ENCODE measurements at places on chromosomes 11 and 22.

GRCh38 chr22:19393704-19394103 lies 37.8 kb downstream of the HIRA start:
- no peak for DNase-seq

DNA sequence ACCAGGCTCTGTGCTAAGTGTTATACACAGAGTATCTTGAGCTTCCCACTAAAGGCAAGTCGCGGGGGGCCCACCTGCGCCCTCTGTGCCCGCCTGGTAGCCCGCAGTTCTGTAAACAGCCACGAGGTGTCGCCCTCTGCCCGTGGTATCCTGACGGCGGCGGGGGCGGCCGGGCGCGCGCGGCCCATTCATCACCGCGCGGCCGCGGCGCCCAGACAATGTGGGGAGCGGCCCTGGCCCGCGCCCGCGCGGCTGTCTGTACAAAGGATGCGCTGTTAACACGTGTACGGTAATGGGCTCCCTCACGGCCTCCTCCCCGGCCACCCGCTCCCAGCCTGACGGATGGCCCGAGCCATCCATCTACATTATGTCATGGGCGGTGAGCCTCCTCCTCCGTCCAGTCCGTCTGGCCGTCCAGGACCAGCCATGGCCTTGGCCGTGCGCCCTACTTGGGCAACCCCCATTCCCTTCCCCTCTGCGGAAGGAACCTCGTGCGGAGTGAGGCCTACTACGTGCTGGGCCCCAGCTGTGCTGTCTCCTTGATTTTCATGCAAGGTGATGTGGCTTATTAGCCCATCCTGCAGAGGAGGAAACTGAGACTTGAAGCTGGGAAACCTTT lies 99.4 kb downstream of the MIAT start:
- DNase-seq = no peak

GRCh38 chr11:10622108-10622507 lies 53.6 kb upstream of the LYVE1 start:
- no peak for DNase-seq

DNA sequence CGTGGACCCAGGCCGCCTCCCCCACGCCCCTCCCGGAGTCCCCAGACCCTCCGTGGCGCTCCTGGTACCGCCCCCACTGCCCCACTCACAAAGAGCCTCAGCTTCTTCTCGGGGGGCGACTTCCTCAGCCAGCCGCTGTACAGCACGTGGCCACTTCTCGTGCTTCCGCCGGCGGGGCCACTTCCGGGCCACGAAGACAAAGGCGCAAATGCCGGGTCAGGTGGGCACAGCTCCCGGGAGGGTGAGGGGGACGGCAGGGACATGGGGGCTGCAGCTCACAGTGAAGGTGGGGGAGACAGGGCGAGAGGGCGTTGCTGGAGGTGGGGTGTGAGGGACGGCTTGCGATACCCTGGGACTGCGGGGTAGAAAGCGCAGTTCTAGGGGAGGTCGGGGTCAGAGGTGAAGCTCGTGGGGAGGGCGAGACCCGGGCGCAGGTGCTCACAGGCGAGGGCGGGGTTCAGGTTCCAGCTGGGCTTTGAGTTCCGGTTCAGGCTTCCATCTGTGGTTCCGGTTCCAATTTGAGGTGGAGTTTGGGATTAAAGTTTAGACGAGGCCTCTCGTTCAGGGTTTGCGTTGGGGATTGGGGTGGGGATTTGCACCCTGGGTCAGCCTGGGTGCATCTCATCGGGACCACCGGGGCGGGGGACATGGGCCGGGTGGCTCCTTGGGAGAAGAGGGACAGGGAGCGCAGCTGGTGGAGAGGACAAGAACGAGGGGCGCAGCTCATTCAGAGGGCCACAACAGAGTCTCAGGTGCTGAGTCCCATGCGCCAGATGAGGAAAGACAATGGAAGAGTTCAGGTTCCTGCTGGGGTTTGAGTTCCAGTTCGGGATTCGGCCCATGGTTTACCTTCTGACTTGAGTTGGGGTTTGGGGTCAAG lies at the start of gene GAB4:
TSS of gene GAB4 (minus strand) at position 371 of the 880 bp plus-strand sequence. CDS start at position 263, 108 bp downstream.
- DNase-seq = no peak

GRCh38 chr11:67644042-67644441 lies 4.5 kb upstream of the TBX10 start:
- no peak for DNase-seq

- no peak for DNase-seq
Measured at GRCh38 chr22:44755417-44755816, 3.0 kb downstream of the ARHGAP8 start.

DNA sequence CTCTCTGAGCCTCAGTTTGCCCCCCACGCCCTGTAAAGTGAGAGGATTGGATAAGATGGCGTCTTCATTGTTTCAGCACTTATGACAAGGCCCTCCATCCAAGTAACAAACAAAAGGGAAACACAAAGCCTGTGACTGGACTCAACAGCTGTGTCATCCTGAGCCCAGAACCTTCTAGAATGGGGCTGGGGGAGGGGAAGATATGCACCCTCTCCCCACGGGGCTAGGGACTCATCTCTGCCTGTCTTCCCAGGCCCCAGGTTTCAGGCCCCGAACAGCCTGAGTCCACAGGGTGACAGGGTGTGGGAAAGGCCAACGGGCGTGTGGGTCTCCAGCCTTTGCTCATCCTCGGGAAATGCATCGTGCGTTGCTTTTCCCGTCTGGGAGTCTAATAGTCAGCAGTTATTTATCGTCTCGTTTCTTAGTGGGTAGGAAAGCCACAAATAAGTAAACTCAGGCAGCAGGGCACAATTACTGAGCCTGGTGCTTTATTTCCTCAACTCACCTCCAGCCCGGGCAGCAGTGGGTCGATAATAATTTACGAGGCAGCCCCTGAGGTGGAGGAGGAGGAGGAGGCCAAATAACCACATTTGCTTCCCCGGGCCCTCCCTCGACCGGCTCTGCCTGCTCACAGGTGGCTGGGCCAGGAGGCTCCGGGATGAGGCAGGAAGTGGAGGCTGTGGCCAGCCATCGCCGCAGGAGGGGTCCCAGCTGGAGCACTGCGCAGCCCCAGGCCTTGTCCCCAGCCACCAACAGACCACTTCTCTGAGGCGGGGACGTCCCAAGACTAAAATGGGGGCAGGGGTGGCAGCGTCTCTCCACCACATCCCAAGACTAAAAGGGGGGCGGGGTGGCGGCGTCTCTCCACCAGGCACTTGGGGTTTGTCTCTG lies 54.4 kb downstream of the FLRT1 start:
- no peak for DNase-seq

- no peak for DNase-seq
Measured at GRCh38 chr11:17601676-17602075, 54.6 kb downstream of the OTOG start.

DNA sequence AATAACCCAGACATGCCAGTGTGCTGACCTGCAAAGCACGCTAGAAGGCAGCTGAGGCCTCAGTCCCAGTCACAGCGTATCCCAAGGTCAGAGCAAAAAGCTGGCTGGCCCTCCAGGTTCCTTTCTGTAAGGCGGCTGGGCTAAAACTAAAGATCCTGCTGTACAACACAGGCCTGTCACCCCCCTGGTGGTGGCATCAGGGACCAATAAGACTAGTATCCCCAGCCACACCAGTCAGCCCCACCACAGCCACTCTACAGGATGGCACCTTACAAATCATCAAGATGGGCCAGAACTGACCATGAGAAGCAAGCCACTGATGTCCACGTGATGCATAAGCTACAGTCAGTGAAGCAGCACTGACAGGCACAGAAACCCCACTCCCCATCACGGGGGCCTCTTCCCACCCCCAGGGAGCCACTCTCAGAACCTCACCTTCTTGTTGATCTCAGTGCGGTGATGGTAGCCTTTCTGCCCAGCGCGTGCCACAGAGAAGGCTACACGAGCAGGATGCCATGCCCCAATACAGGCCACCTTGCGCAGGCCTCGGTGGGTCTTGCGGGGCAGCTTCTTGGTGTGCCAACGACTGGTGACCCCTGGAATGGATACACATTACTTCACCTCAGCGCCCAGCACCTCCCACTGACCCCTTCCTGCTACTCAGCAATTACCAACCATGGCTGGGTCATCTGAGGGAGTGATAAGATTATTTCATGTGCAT lies 5.0 kb downstream of the RPL3 start:
- no peak for DNase-seq

GRCh38 chr22:31905356-31905755 lies 39.0 kb upstream of the YWHAH start:
- no peak for DNase-seq

DNA sequence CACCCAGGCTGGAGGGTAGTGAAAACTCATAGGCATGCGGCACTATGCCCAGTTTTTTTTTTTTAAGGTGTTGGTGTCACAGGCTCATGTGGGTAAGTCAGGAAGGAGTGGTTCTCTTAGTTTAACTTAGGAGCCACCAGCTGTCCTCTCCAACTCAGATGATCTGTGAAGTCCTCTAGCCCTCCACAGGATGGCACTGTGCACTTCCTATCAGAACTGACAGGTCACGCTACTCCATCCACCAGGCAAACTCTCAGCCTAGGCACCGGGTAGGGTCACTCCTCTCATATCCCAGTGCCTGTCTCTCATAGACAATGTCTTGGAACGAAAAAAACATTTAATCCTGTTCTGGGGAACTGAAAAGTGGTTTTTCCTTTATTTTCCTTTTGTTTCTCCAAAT lies 16.5 kb downstream of the NAP1L4 start:
- DNase-seq = no peak

DNA sequence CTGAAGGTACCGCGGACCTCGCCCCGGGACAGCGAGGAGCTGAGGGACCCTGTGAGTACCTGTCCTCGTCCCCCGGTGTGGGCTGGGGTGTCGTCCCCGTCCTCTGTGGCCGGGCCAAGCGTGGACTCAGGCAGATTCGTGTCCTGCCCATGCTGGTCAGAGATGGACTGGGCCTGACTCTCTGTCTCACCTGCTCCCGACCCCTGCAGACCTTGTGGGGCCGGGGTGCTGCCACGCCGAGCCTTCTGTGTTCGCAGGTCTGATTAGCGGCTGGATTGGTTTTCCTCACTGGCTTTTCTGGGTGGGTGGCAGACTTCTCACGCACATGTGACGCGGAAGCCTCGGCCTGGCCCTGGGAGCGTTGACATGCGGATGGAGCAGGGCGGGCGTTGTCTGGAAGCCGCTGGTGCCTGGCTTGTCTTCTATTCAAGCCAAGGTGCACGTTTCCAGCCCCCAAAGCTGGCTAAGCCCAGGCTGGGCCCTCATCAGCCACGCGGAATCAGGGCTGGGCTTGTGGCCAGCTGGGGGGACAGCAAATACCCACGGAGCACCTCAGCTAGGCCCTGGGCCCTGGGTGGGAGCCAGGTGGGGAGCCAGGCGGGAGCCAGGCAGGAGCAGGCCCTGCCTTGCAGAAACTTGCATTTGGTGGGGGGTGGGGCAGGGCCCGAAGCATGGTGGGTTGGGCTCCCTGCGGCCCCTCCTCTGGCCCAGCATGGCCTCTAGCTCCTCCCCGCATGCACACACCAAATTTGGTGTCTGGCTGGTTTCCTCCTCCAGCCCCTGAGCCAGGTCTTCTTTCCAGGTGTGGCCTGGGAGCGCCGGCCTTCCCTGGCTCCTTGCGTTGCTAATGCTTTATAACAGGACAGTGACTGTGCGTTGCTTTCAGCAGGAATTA lies 7.0 kb downstream of the GRAMD4 start:
- no peak for DNase-seq

- no peak for DNase-seq
Measured at GRCh38 chr22:20399866-20400605, 6.1 kb downstream of the ZNF74 start.

DNA sequence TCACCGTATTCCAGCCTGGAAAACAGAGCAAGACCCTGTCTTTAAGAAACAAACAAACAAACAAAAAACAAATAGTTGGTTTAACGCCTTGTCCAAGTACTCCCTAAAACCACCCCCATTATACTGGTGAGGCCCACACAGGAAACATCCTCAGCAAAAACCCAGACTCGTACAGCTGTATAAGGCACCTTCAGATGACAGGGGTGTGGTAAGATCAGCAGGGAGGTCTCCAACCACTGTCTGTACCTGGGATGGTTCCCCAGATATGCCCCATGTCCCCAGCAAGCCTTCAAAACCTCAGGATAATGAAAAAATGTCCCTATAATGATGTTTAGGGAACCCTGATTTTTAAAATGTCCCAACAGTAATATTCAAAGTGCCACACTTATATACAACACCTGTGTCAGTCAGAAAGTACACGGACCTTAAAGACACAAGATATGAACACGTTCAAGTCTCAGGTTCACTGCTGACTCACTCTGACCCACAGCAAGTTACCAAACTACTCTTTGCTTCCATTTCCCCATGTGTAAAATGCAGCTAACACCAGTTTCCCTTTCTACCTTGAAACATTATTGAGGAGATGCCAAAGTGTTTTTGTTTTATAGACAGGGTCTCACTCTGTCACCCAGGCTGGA lies 9.3 kb downstream of the SF3A1 start:
- DNase-seq = no peak

- no peak for DNase-seq
Measured at GRCh38 chr22:41248314-41248713, 7.6 kb upstream of the CHADL start.

DNA sequence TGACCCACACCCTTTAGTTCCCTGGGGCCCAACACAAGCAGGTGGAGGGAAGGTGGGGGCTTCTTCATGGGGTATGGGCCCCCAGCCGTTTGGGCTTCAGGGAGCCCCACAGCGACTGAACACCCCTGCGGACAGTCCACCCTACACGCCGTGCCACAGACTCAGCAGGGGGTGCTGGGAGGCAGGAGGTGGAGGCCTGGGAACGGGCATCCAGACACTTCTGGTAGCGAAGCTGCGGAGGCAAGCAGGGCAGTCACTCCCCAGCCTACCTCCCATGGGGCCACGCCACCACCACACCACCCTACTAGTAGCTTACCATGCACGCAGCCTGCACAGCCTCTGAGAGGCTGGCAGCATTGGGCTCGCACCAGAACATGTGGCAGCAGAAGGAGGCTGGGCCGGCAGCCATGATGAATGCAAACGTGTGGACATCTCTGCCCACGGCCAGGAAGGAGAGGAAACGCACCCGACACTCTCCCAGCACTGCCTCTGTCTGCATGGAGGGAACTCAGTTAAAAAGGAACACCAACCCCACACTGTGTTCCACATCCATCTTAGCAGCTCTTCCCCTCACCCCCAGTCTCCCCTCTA lies 5.3 kb downstream of the SMPD1 start:
- DNase-seq = no peak

GRCh38 chr11:69808667-69809086 lies 10.5 kb downstream of the FGF3 start:
- DNase-seq = no peak

DNA sequence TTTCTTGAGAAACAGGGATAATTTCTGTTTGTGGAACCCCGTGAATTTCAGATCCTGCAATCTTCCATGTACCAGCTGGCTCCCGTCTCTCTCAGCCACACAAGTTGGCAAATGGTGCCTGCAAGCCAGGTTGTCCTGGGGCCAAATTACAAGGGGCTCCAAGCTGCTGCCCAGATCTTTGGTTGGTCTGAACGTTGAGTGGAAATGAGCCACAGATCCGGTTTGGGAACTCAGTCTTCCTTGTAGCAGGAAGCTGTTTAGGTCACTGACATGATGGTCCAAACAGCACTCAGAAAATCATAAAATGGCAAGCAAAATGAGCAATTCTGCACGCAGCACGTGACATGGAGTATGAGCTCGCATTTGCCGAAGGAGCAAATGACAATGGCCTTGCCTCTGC lies 1496.4 kb downstream of the TBC1D22A start:
- DNase-seq = no peak

Data from activated T-helper 1 cell treated with anti-CD3 and anti-CD28 coated beads, Interleukin-2, amount 50 U/mL, for 16 hours (primary cell).